NCI-H345 (cell line): ENCODE measurements at places on chromosomes 1 and 21.

GRCh38 chr21:15498455-15498854, 231.3 kb upstream of the USP25 start:
- no peak for DNase-seq

GRCh38 chr1:41864471-41865040, 54.2 kb downstream of the HIVEP3 start:
- no peak for DNase-seq

- no peak for DNase-seq
These were observed 109.2 kb downstream of the TTLL7 start for GRCh38 chr1:83889707-83890106.

GRCh38 chr1:173561263-173561662, 41.6 kb downstream of the SLC9C2 start:
- no peak for DNase-seq

- DNase-seq = no peak
These were observed 184.6 kb downstream of the TGFB2 start for GRCh38 chr1:218529646-218530300.

GRCh38 chr1:67405473-67406245, 24.5 kb downstream of the SERBP1 start:
- no peak for DNase-seq

DNA sequence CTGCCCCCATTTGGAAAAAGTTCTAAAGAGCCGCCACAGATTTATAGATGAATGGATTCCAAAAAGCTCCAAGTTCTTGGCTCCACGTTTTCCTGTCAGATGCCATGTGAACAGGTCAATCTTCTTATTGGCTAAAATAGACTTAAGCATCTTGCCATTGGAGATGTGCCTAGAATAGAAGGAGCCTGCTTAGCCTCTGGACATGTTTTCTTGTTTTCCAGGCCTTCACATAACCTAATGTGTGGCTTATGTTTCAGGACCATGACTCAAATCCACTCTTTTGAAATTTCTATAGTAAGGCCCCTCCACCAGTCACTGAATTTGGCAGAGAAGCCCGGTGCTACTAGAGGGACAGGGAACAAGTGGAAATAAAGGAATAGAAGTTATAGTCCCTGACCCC, 31.5 kb downstream of the PHC2 start:
- DNase-seq = no peak

- no peak for DNase-seq
These were observed 16.2 kb downstream of the KCTD3 start for GRCh38 chr1:215583185-215583749.

DNA sequence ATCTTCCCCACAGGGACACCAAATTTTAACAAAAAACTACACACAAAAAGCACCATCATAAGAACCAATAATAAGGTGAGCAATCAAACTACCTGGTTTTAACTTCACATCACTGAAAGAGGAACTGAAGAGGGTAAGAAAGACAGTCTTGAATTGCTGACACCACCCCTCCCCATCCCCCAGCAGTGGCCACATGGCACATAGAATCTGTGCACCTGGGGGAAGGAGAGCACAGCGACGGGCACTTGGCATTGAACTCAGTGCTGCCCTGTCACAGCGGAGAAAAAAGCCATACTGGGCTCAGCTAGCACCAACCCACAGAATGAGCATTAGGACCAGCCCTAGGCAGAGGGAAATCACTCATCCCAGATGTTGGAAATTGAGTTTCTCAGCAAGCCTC, 640.0 kb upstream of the ADGRL2 start:
- DNase-seq = no peak

DNA sequence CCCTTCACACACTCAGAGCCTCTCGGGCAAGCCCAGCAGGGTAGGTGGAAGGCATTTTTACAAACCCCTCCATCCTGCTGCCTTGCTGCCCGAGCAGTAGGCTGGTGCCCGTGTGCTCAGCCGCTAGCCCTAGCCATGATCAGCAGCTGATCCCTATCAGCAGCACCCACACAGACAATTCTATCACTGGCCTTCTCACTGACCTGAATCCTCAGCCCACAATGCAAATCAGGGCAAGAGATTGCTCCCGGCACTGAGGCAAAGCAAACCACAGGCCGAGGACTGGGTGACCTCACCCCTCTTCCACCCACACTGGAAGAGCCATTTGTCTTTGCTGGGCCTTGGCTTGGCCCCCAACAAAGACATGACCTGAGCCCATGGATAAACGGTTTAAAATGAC, 895 bp upstream of the PDZK1 start:
- DNase-seq = no peak

GRCh38 chr1:206509612-206510257, 2.4 kb downstream of the RASSF5 start:
- no peak for DNase-seq

GRCh38 chr1:41241354-41241748, 755 bp downstream of the SCMH1 start:
- DNase-seq = peak; percentile 47

DNA sequence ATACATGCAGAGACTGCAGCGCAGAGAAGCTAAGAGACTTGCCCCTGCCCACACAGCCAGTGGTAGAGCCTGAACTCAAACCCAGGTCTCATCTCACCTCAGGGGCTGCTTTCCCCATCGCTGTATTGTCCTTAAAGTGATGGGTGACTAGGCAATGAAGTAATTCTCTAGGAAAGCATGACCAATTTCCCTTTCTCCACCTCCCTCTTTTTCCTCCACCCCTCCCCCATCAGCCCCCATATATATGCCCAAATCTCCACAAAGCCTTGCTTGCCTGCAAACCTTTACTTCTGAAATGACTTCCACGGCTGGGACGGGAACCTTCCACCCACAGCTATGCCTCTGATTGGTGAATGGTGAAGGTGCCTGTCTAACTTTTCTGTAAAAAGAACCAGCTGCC, at the start of gene IL24:
TSS of gene IL24 (plus strand) at position 269 of the 400 bp plus-strand sequence. CDS start 390 bp downstream, outside the sequence.
- no peak for DNase-seq

GRCh38 chr1:208190784-208191183, 53.4 kb downstream of the PLXNA2 start:
- no peak for DNase-seq

DNA sequence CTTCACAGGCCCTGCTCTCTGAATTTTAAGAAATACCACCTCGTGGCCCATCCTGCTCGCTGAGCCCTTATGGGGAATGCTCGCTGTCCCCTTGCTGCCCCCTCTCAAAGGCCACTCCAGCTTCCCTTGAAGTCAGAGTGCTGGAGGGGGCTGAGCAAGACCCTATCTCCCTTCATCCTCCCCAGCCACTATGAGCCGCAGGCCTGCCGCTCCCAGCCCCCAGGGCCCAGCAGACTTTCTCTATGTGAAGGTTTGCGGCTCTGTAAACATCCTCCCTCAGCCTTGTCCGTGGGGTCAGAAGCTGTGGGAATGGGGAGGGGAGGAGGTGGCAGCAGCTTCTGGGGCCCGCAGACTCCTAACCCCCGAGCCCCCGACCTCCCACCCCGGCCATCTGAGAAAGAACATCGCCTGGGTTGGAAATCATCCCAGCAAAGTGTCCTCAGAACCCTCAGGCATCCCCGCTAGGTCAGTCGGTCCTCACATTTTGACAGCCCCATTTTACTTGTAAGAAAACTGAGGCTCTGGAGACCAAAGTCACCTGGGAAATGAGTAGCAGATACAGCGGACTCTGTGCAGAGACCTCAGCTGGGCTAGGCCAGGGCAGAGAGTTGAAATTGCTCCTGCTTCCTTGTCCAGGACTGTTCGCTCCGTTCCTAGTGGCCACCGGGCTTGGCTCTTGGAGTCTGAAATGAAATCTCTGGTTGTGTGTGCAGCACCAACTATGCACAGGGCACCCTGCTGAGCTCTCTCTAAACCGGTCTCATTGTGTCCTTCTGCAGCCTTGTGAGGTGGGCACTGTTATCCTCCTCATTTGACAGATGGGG, 4.4 kb downstream of the KCNQ4 start:
- DNase-seq = no peak
